ENCODE measurements at places on chromosomes 7 and 10. TPM values are rescaled to one million over a fixed set of nuclear protein-coding genes. Genes with fewer than 3 reads are reported as not detected.

Gene JCAD
- polyA plus RNA-seq, result 14.6 TPM

Gene SPACDR
- polyA plus RNA-seq, result 0.68 TPM

Gene TMEM139
- 13.7 TPM for polyA plus RNA-seq

Gene ADARB2
- polyA plus RNA-seq, result 24.7 TPM

Gene MACROH2A2
- polyA plus RNA-seq, result 13.2 TPM

Gene MYOF
- polyA plus RNA-seq, result 5.6 TPM

Gene A1CF
- polyA plus RNA-seq, result 4.0 TPM

Gene ANTXRL
- polyA plus RNA-seq, result 0.15 TPM

Gene PLXNA4
- 0.19 TPM for polyA plus RNA-seq

Gene FKBP9
- polyA plus RNA-seq, result 20.8 TPM

Gene NEUROG3
- not detected for polyA plus RNA-seq

Gene MYPN
- 0.19 TPM for polyA plus RNA-seq

Gene GNAT3
- polyA plus RNA-seq, result not detected

Gene GDF10
- 4.5 TPM for polyA plus RNA-seq

Gene POLR2J2
- polyA plus RNA-seq, result 5.1 TPM

Gene LIPM
- polyA plus RNA-seq, result not detected

Gene GRM3
- 0.02 TPM for polyA plus RNA-seq

Gene CLDN3
- polyA plus RNA-seq, result 110 TPM

Gene DPP6
- polyA plus RNA-seq, result 11.2 TPM

Gene OR6V1
- polyA plus RNA-seq, result not detected

Gene TMEM229A
- polyA plus RNA-seq, result not detected

Gene PLEKHS1
- 17.2 TPM for polyA plus RNA-seq

Gene HOXA10
- not detected for polyA plus RNA-seq

Gene DLX5
- not detected for polyA plus RNA-seq

Gene CYCS
- polyA plus RNA-seq, result 28.0 TPM

Gene PIK3CG
- polyA plus RNA-seq, result 0.09 TPM

Gene OR2A12
- polyA plus RNA-seq, result not detected

Gene SPDYE16
- polyA plus RNA-seq, result 0.19 TPM

Gene FAM149B1
- polyA plus RNA-seq, result 10.1 TPM

Gene HGF
- 0.68 TPM for polyA plus RNA-seq

Gene NPFFR1
- polyA plus RNA-seq, result 0.02 TPM

Gene ADAM8
- 7.2 TPM for polyA plus RNA-seq

Gene TCERG1L
- 1.9 TPM for polyA plus RNA-seq

Gene CCDC172
- polyA plus RNA-seq, result not detected

Gene GHRHR
- 0.34 TPM for polyA plus RNA-seq

Gene KCNIP2
- 1.8 TPM for polyA plus RNA-seq

Gene ZPBP
- polyA plus RNA-seq, result not detected

Gene HYAL4
- polyA plus RNA-seq, result not detected

Gene EXOC6
- 5.0 TPM for polyA plus RNA-seq

Gene PGAM1
- polyA plus RNA-seq, result 59.5 TPM

Gene CYP2C19
- polyA plus RNA-seq, result 0.07 TPM

Gene CPA4
- polyA plus RNA-seq, result 6.9 TPM

Gene LRMDA
- 15.0 TPM for polyA plus RNA-seq

Gene ACTL6B
- 7.7 TPM for polyA plus RNA-seq

Gene PITX3
- polyA plus RNA-seq, result not detected

Gene AFAP1L2
- 4.4 TPM for polyA plus RNA-seq

Gene ICA1
- polyA plus RNA-seq, result 74.4 TPM

Gene CUTC
- 13.2 TPM for polyA plus RNA-seq

Gene DMBT1
- polyA plus RNA-seq, result 0.23 TPM

Gene SEMA3C
- polyA plus RNA-seq, result 0.61 TPM

Gene PSPH
- polyA plus RNA-seq, result 3.3 TPM

Gene CPA2
- polyA plus RNA-seq, result 4,591 TPM

Gene DGKB
- 0.92 TPM for polyA plus RNA-seq
